ENCODE measurements at places on chromosomes 3 and 15.

DNA sequence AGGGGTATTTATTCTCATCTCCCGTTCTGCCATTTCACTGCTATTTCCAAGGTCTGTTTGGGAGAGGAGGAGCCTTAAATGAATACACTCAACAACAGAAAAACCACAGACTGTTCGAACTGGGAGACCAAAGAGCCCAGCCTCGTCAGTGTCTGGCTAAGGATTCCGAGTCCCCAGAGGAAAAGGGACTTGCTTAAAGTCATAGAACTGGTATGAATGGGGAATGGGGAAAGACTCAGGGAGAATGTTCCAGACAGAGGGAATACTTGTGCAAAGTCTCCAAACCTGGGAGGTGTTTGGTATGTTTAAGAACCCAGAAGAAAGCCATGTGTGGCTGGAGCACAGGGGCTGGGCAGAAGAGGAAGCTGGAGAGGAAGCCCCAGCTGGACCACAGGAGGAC is 46.9 kb downstream of the FAM43A start:
- DNase-seq = no peak

DNA sequence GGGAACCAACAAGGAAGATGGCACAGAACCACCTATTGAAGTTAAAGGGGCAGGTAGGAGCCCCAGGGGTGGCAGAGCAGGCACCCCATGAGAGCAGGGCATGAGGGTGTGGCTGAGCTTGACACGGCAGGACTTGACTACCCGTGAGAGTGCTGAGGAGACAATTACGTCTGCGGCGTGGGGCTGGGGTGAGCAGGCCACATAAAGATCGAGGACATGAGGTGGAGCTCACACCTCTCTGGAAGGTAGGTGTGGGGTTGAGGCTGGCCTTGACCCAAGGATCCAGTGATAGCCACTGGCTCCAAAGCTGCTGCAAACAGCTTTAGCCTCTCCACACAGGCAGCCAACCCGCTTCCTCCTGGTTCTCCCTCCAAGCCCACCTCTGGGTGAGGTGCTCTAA is 64.5 kb downstream of the PCSK6 start:
- DNase-seq = no peak

DNA sequence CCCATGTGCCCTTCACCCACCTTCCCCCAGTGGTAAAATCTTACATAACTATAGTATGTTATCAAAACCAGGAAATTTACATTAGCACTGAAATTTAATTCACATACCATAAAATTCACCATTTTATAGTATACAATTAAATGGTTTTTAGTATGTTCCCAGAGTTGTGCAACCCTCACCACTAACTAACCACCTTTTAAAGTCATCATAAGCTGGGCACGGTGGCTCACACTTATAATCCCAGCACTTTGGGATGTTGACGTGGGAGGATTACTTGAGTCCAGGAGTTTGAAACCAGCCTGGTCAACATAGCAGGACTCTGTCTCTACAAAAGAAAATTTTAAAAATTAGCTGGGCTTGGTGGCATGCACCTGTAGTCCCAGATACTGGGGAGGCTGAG is 13.7 kb downstream of the FRMD5 start:
- DNase-seq = no peak

GRCh38 chr15:48507416-48508065 is 138.0 kb downstream of the FBN1 start:
- peak; percentile 44 for DNase-seq

GRCh38 chr15:31901501-31901900 is 128.8 kb upstream of the CHRNA7 start:
- DNase-seq = no peak

GRCh38 chr15:29480949-29481348 is 211.3 kb upstream of the NSMCE3 start:
- no peak for DNase-seq

DNA sequence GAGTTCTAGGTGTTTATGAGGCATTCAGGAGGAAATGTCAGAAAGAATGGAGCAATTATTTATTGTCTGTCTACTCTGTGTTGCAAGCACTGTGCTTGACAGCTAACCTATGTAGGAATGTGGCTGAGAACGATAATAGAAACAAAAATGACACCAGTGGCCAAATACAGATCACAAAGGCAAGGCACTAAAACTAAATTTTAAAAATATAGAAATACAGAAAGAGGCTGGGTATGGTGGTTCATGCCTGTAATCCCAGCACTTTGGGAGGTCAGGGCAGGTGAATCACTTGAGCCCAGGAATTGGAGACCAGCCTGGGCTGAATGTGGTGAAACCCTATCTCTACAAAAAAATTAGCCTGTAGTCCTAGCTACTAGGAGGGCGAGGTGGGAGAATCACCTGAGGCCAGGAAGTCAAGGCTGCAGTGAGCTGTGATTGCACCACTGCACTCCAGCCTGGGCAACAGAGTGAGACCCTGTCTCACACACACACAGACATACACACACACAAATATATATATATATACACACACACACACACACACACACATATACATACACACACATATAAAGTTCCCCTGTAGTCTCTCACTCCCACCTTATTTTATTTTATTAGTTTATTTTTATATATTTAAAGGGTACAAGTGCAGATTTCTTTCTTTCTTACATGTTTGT is 6.0 kb downstream of the PRKCI start:
- DNase-seq = no peak

DNA sequence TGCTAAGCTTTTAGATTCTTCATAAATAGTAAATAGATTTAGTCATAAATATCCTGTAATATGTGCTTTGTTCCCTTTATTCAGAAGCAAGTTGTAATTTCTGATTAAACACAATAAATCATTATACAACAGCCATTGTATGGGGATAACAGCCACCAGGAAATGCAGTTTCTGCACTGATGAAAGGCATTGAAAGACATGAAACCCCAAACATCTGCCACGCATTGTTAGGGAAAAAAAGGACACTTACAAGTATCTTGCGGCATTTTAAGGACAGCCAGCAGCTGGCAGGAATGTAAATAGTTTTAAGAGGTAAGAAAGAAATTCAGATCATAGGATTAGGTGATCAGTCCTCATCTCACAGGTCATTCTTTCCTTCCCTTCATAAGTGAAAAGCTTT is 801.1 kb upstream of the LMCD1 start:
- DNase-seq = no peak

DNA sequence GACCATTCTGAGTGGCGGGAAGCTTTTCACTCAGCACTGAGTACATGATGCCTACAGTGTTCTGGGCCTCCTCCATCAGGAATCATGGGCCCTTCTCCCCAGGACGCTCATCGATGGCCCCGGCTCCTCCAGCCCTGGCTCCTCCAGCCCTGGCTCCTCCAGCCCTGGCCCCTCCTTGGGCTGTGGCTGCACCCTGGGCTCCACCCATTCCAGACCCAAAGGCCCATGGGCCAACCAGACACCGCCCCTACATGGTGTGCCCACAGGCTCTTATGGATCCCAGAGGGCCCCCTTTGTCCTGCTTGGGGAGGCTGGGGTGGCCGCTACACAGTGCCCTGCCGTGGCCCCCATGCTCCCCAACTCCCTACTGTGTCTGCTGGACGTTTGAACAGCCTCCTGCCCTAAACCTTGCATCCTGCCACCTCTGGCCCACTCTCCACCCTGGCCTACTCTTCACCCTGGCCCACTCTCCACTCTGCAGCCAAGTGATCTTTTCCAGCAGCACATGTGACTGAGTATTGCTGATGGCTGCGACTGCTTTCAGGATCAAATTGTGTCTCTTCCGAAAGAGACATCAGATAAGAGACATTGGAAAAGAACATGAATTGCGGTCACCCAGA is 57.9 kb downstream of the APBA2 start:
- no peak for DNase-seq

GRCh38 chr15:100337096-100338044 is 4.4 kb downstream of the ADAMTS17 start:
- DNase-seq = no peak

GRCh38 chr3:111571907-111572460 is 23.2 kb downstream of the ZBED2 start:
- no peak for DNase-seq

DNA sequence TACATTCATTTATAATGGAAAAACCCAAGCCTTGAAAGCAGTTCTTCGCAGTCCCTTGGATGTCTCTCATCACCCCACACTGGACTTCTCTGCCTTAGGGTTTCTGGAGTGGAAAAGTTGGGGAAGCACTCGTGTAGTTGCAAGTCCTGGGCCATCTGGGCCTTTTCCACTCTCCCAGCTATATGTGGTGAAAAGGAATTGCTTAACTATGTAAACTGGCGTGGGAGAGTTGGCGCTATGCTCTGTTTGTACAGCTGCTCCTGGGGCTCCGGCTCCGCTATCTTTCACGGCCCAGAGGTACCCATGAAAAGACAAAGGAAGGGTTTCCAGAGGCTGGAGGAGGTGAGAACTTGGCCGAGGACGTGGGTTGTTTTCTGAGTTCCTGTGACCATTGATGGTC is 81.1 kb upstream of the MYZAP start:
- no peak for DNase-seq

DNA sequence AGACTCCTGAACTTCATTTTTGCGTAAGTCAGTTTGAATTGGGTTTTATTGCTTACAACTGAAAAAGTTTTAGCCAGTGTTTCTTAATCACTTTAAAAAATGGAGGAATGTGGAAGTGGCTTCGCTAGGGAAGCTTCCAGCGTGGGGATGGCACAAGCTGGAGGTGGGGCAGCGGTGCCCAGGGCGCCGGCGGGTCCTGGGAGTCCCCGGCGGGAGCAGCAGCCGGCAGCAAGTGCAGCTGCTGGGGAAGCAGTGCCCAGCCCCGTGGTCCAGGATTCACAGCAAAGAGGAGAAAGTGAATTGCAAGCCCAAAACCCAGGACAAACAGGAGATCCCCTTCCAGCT is 301.8 kb upstream of the PROK2 start:
- peak; percentile 79 for DNase-seq

GRCh38 chr3:87448558-87448957 is 172.2 kb upstream of the POU1F1 start:
- DNase-seq = no peak

GRCh38 chr3:195384952-195385351 is 57.9 kb downstream of the ACAP2 start:
- DNase-seq = no peak

DNA sequence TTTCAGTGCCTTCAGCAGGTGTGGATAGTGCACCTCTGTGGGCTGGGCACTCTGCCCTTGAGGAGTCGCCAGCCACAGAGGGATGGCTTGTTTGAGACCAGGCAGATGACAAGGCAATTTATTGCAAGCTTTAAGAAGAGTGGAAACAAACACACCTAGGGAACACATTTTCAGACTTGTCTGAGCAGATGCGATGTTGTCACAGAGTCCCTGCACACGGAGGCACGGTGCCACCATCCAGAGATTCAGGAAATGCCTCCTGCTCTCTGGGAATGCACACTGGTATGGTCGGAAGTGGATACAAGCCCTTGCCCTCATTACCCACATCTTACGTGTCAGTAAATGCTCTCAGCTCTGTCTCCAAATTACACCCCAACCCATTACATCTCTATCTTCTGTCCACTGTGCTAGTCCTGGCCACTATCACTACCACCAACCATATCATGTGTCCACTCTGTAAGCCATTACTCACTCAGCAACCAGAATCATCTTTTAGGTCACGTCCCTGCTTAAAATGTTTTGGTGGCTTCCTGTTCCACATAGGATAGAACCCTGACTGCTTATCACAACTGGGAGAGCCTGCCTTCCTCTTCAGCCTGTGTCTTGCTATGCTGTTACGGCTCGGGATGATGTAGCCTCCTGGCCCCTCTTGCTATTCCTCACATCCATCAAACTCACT is 196.9 kb downstream of the SLCO3A1 start:
- DNase-seq = no peak

Measured in suppressor macrophage treated with lipopolysaccharide for 4 hours (primary cell).